ENCODE measurements at places on chromosomes 3 and 15. TPM values are rescaled to one million over a fixed set of nuclear protein-coding genes. Genes with fewer than 3 reads are reported as not detected.

BUB1B gene
- 73.1 TPM for total RNA-seq

DNA sequence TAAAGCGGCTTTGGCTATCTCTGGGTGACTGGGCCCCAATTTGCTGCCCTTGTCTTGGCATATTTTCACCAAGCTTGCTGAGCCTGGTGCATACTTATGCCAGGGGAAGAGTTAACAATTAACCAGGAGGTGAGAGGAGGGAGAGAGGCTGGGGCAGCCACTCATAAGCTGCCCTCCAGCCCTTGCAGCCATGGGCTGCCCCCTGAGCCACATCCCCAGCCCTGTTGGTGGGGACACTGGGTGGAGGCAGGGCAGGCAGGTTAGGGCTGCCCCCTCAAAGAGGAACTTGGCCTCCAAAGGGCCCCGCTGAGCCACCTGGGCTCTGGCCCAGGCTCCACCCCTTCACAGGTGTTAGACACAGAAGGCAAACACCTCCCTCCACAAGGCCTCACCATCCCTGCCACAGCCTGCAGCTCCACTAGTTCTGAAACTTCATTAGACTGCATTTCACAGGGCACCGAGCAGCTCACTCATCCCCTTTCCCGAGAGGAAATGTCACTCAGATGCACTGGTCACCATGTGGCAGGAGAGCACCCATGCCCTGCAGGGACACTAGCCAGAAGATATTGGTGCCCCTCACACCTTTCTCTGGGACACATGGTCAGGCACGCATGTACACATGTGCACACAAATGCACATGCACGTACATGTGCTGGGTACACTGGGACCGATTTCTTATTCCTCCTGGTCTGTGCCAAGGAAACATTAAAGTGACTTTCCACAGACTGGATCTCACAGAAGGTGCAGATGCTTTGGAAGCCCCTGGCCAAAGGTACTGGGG lies 20.2 kb downstream of the AMOTL2 start:
- H3K27me3 ChIP-seq = no peaks in the 10 kb centered on the region
- no peaks in the 10 kb centered on the region for H3K36me3 ChIP-seq
- DNase-seq = no peak
- H3K27ac ChIP-seq = no peak overlapping the region
- no peaks in the 10 kb centered on the region for H3K4me1 ChIP-seq

DNA sequence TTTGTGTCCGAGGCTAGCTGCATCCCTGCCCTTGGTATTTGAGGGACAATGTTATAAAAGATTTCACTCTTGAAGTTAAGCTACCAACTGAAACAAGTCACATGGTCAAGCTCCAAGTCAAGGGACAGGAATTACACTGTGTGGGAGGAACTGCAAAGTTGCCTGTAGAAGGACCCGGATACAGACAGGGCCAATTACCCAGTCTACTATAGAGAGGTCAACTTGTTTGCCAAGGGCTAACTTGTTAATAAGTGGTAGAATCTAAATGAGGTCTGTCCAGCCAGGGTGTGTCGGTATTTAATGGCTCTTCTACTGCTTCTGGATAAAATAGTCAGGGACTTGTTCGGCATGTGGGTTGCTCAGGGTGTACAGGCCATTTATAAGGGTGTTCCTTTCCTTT lies 55.7 kb downstream of the PTPRG start:
- no peak for DNase-seq
- H3K4me3 ChIP-seq = no peak overlapping the region
- no peaks in the 10 kb centered on the region for H3K36me3 ChIP-seq
- no peak overlapping the region for H3K27ac ChIP-seq
- H3K27me3 ChIP-seq = no peaks in the 10 kb centered on the region

EDEM1 gene
- 187 TPM for total RNA-seq

PLA2G4E gene
- total RNA-seq = not detected

DNA sequence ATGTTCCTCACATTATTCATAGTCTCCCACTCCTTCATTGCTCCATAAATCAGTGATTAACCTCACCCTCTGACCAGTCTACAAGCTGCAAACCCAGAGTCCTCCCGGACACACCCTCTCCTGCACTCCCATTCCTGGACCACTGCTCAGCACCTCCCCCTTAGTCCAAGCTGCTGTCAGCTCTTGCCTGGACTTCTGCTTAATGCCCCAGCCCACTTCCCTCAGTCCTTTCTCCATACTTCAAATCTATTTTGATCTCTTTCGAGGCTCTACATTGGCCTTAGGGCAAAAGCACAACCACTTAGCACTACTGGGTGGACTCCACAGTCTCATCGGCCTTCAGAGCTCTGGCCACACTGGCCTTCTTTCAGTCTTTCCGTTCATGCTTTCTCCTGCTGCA lies 79.4 kb upstream of the FAM98B start:
- no peak for DNase-seq
- no peaks in the 10 kb centered on the region for H3K36me3 ChIP-seq
- peaks cover 12% of the 10 kb centered on the region for H3K27me3 ChIP-seq
- H3K27ac ChIP-seq = no peak overlapping the region

DNA sequence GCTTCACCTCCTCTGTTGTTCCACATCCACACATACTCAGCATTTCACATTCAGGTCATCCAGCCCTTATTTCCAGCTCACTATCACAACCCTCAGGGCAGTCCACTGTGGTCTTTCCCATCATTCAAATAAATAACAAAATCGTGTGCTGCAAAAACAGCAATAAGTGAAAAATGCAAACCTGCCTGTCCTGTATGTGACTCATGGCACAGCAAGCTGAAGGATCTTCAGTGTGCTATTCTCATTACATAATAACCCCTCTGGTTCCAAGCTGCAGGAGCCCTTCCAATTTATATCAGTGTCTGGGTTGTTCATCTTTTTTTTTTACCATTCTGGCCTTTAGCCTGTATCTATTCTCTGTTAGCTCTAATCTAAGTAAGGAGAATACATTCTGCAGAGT lies 185.3 kb upstream of the UBE2E2 start:
- no peaks in the 10 kb centered on the region for H3K27me3 ChIP-seq
- H3K4me1 ChIP-seq = no peaks in the 10 kb centered on the region
- H3K4me3 ChIP-seq = no peak overlapping the region
- no peak overlapping the region for H3K27ac ChIP-seq
- no peaks in the 10 kb centered on the region for H3K36me3 ChIP-seq
- DNase-seq = no peak

P2RY14 gene
- total RNA-seq = 0.18 TPM

SNTN gene
- total RNA-seq = not detected

FGD5 gene
- total RNA-seq = not detected

DNA sequence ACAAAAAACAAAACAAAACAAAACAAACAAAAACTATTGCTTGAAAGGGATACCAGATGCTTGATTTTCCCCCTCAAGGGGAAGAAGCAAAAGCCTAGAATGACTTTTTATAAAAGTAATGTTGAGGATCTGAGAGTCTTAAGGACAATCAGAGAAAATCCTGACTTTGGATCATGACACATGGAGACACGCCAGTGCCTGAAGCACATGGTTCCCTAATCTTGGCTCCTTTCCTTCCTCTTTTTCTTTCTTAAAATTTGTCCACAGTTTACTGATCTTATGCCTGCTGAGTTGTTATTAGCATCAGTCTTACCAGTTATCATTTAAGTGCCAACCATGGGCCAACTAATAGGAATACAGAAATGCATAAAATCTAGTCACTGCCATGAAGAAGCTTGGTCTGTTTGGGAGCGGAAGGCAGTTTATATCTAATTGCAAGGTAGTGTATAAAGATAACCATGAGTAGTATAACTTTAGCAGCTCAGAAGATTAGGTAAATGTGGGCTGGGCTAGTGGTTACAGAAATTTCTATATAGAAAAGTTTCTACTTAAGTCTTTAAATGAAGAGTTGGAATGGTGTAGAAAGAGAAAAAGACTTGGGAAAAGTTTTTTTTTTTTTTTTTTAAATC lies 6.9 kb downstream of the GLCE start:
- H3K4me1 ChIP-seq = no peaks in the 10 kb centered on the region
- no peaks in the 10 kb centered on the region for H3K36me3 ChIP-seq
- no peak overlapping the region for H3K27ac ChIP-seq
- H3K4me3 ChIP-seq = no peak overlapping the region

GRCh38 chr15:43209059-43209824 lies 11.6 kb downstream of the EPB42 start:
- no peaks in the 10 kb centered on the region for H3K36me3 ChIP-seq
- H3K27ac ChIP-seq = no peak overlapping the region
- H3K27me3 ChIP-seq = peaks cover 16% of the 10 kb centered on the region
- peaks cover 3% of the 10 kb centered on the region for H3K4me1 ChIP-seq
- DNase-seq = no peak
- no peak overlapping the region for H3K4me3 ChIP-seq

- no peaks in the 10 kb centered on the region for H3K36me3 ChIP-seq
- DNase-seq = no peak
- no peak overlapping the region for H3K4me3 ChIP-seq
- H3K27ac ChIP-seq = no peak overlapping the region
These were observed 45.0 kb downstream of the USP13 start for GRCh38 chr3:179697736-179698332.

GRCh38 chr3:127671523-127672428 lies 976 bp upstream of the ABTB1 start:
- no peaks in the 10 kb centered on the region for H3K36me3 ChIP-seq
- DNase-seq = no peak
- peaks cover 13% of the 10 kb centered on the region for H3K4me1 ChIP-seq
- H3K4me3 ChIP-seq = peak overlapping the region; percentile 93
- H3K27ac ChIP-seq = peak overlapping the region; percentile 97

IL5RA gene
- total RNA-seq = 0.18 TPM

- H3K36me3 ChIP-seq = no peaks in the 10 kb centered on the region
- H3K27ac ChIP-seq = no peak overlapping the region
These were observed 130.1 kb upstream of the STAC start for GRCh38 chr3:36250191-36250590.

GRK7 gene
- not detected for total RNA-seq

GRCh38 chr15:88401251-88401995 lies 65.8 kb downstream of the MRPL46 start:
- no peak overlapping the region for H3K4me3 ChIP-seq
- no peak for DNase-seq
- no peaks in the 10 kb centered on the region for H3K36me3 ChIP-seq

AGBL1 gene
- total RNA-seq = 0.14 TPM

- no peak overlapping the region for H3K4me3 ChIP-seq
- H3K4me1 ChIP-seq = no peaks in the 10 kb centered on the region
- no peaks in the 10 kb centered on the region for H3K36me3 ChIP-seq
These were observed 53.5 kb upstream of the KPNA4 start for GRCh38 chr3:160618878-160619277.

- H3K4me1 ChIP-seq = peaks cover 32% of the 10 kb centered on the region
- no peak overlapping the region for H3K4me3 ChIP-seq
- H3K27ac ChIP-seq = no peak overlapping the region
- DNase-seq = no peak
- peaks cover 27% of the 10 kb centered on the region for H3K36me3 ChIP-seq
These were observed 147.5 kb downstream of the AKAP13 start for GRCh38 chr15:85527895-85528294.

CFAP100 gene
- total RNA-seq = not detected

DNA sequence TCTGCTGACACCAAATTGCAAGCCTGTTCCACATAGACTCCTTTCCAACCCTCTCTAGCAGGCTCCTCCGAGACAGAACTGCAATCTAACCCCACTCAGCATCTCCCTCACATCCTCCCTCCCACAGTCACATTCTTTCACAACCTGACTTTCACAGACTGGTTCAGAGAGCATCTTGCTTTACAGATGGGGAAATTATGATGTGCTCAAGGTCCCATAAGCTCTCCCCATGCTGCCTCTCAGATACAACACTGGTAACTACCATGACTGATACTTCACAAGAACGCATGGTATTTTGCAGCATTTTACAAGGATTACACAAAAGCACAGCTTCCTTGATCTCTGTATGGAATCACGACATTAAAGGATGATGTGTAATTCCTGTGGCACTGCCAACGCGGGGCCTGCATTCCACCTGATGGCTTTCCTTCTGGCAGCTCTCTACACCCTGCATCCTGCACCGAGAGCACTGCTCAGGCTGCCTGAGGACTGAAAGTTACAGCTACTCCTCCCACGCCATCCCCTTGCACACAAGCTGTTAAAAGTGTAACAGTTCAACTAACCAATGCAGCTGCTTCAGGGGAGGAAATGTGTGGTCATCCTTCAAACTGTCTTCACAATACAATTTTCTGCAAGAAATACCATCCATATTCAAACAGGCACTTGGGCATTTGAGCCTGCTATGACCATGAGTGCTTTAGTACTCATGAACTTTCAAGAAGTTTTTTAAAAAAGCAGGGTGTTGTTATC lies 27.6 kb downstream of the TBC1D2B start:
- peak overlapping the region; percentile 72 for H3K4me3 ChIP-seq
- peaks cover 48% of the 10 kb centered on the region for H3K36me3 ChIP-seq
- peak; percentile 57 for DNase-seq
- H3K4me1 ChIP-seq = peaks cover 93% of the 10 kb centered on the region
- H3K27me3 ChIP-seq = no peaks in the 10 kb centered on the region

ATP13A5 gene
- not detected for total RNA-seq

DNA sequence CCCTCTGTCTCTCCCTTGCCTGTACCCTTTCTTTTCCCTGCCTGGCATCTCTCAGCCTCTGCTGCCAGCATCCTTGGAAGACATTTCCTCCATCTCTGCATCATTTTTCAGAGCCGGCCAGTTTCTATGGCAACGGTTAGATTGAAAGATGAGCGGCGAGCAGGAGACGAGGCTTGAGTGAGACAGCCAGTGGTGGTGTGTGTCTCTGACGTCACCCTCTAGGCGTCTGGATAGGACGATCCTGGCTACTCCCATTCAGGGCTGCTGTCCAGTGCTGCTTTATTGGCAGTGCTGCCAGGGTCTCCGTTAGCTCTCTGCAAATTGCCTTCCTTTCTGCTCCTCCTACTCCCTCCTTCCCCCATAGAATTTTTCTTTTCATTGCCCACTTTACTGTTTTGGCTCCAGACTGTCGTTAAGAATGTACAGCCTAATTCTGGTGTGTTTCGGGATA lies 57.9 kb downstream of the TRAK1 start:
- no peaks in the 10 kb centered on the region for H3K36me3 ChIP-seq
- peaks cover 15% of the 10 kb centered on the region for H3K4me1 ChIP-seq
- H3K4me3 ChIP-seq = no peak overlapping the region
- H3K27ac ChIP-seq = no peak overlapping the region
- no peaks in the 10 kb centered on the region for H3K27me3 ChIP-seq

GRCh38 chr3:104887069-104887468 lies 479.6 kb upstream of the ALCAM start:
- no peaks in the 10 kb centered on the region for H3K36me3 ChIP-seq
- DNase-seq = no peak
- H3K27ac ChIP-seq = no peak overlapping the region
- H3K4me1 ChIP-seq = no peaks in the 10 kb centered on the region
- no peaks in the 10 kb centered on the region for H3K27me3 ChIP-seq
- no peak overlapping the region for H3K4me3 ChIP-seq

- H3K27me3 ChIP-seq = no peaks in the 10 kb centered on the region
- H3K36me3 ChIP-seq = peaks cover 4% of the 10 kb centered on the region
- DNase-seq = no peak
- peak overlapping the region; percentile 19 for H3K27ac ChIP-seq
These were observed 5.9 kb downstream of the USP3 start for GRCh38 chr15:63509955-63510940.

BOC gene
- 4.2 TPM for total RNA-seq

DNA sequence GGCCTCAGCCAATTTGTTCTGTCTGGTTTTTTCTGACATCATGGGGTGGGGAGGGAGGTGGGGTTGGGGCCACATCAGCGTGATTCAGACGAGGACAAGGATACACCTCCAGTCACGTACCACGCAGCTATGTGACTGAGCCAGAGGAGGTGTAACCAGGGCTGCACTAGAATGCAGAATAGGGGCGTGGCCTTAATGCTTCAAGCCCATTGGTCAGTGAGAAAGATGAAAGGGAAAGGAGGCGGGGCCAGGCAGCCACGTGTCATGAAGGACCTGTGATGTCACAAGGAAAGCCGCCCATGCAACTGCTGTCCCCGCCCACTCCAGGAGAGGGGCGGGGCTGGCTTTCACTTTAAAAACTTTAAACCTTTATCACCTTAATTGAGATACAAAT lies at the start of gene GOLGA6L2:
Gene GOLGA6L2, minus strand, starts transcription at position 137 of the 394 bp plus-strand sequence. Its CDS starts 62 bp downstream, at position 75.
- DNase-seq = no peak
- H3K4me1 ChIP-seq = no peaks in the 10 kb centered on the region
- H3K36me3 ChIP-seq = no peaks in the 10 kb centered on the region
- H3K27ac ChIP-seq = no peak within 1 kb of the TSS
- H3K27me3 ChIP-seq = no peaks in the 10 kb centered on the region
